ENCODE measurements at places on chromosomes 2 and 18.

- DNase-seq: peak; percentile 19
Observed at GRCh38 chr18:47593744-47594472, 336.6 kb downstream of the SMAD2 start.

GRCh38 chr2:15664273-15665066 lies 72.8 kb downstream of the DDX1 start:
- DNase-seq: no peak

DNA sequence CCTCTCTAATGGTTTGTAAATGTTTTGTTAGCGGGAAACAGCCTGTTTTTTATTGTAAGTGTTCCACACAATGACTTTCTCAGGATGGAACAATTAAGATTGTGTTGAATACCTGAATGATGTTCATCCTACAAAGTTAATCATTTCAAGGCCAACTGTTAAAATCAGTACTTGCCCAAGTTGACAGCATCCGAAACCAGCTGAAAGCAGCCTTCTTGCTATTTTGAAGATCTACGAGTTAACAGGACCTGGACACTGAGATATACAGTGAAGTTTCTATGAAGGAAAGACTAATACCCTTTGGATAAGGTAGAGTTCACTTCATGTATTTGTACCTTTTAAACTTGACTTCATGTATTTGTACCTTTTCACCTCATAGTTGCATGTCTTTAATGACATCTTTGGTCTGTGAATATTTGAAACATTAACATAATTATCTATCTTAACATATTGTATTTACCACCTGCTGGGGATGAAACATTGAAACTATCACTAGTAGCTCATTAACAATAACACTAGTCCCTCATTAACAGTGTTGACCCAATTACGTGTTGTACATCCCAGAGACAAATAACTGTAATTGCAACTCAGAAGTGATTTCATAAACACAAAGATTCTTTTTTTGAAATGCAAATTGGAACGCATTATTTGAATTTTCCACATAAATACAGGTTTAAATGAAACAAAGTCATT lies 556.0 kb upstream of the MEX3C start:
- DNase-seq: no peak

- no peak for DNase-seq
Observed at GRCh38 chr2:38192976-38193375, 117.0 kb upstream of the CYP1B1 start.

- no peak for DNase-seq
Observed at GRCh38 chr2:238077292-238077691, 16.5 kb downstream of the SCLY start.

GRCh38 chr2:65232636-65233035 lies 5.0 kb downstream of the ACTR2 start:
- peak; percentile 52 for DNase-seq

DNA sequence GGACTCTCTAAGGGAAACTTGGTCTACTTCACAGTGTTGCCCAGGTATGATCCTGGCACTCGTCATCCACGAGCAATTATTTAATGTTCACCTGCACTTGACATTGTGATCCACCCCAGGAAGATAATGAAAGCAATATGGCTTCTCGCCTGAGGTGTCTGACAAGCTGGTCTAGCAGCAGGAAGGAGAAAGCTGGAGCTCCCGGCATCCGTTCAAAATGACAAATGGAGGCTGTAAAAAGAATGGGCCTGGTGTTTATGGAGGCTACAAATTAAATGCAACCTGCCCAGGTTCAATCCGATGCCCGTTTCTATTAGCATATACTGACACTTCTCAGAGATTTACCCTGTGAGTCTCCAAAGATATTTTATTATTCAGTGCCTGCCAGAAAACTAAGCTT lies 317.6 kb downstream of the CTNNA2 start:
- no peak for DNase-seq

DNA sequence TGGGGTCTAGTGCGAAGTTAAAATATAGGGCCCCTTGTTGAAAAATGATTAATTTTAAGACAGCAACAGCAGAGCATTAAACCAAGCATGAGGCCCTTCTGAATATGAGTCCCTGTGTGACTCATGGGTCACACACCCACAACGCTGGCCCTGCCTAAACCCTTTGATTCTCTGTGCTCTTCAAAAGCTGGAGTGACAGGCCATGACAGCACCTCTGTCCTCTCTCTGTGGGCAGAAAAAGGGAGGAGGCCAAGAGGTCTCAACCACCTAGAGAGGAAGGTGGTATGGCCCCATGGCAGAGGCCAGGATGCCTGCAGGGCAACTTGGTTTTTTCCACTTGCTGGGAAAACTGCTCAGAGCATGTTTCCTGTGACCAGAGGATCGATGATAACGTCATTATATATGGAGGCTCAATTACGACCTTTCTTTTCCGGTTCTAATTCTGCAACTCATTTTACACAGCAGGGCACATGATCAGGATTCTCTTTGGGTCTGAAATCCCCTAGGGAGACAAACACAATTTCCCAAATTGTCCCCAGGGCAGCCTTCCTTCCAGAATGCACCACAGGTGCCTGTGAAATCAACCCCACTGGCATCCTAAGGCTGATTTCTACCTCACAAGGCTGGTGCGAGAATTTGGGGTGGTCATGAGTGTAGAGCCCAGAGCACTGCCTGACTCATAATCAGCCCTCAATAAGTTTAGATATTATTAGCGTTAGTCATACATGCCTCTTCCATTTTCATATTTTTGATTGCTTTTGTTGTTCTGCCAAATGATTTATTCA lies 102.0 kb upstream of the PPP1CB start:
- DNase-seq: no peak

DNA sequence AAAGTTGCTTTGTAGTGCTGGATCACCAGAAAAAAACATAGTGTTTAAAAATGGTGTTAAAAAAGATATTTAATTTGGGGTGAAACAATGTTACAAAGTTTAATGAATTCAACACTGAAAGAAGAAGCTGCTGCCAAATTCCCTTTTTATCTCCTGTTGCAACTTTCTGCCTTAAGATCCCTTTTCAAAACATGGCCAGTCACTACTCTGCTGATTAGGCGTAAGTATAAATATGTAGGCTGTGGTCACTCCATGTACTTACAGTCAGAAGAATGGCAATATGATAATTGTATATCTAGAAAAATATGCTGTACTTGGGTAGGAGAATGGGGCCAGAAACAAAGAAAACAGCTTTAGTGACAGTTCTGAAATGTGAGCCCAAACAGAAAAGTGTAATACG lies 123.5 kb upstream of the ZBTB14 start:
- DNase-seq: no peak

DNA sequence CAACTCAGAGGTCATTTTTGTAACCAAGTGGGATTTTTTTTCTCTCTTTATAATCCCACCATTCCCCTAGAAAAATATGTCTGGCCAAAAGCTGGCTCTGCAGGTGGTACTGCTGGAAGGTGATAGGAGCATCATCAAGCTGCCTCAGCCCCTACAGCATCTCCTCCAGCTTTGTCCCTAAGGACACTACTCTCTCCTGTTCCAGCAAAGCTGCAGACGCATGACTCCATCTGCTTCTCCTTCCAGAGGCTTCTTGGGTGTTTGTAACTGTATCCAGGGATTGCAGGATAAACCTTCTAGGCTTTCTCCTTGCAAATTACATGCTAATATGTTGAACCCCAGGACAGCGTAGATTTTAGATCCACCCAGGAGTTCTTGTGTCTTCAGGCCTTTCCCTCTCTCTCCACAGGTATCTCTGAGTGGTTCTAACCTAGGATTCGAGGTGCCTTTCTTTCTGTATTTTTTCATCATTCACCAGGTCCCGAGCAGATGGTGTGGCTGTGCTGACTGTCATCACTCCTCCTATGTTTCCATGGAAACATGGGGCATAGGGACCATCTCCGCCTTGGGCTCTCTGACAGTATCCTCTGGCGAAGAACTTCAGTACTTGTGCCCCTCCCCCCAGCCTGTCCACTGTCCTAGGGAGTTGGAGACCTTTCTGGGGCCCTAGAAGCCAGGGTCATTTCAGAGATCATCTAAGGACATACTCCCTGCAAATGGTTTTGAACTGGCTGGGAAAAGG lies 34.3 kb downstream of the AFF3 start:
- no peak for DNase-seq

DNA sequence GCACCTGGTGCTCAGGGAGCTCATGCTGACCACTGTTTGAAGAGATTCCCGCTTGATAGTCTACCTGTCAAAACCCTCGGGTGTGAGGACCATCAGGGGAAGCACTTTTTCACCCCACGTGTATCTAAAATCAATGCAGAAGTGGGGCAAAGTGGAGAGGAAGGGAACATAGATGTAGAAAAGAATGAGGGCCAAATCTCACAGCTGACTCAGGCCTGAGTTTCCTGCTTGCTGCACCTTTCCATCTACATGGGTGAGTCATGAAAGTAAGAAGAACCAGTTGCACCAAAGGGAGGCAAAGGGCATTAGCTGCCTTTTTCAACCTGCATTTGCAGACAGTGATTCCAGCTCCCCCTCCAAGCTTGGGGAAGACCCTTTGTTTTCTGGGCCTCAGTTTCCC lies 100.2 kb upstream of the MYCN start:
- DNase-seq: no peak

- DNase-seq: peak; percentile 47
Observed at GRCh38 chr18:24878289-24878688, 417.9 kb downstream of the HRH4 start.

GRCh38 chr2:138724327-138724726 lies 55.9 kb downstream of the NXPH2 start:
- DNase-seq: no peak

- peak; percentile 27 for DNase-seq
Observed at GRCh38 chr2:169082995-169083394, 13.6 kb downstream of the DHRS9 start.

DNA sequence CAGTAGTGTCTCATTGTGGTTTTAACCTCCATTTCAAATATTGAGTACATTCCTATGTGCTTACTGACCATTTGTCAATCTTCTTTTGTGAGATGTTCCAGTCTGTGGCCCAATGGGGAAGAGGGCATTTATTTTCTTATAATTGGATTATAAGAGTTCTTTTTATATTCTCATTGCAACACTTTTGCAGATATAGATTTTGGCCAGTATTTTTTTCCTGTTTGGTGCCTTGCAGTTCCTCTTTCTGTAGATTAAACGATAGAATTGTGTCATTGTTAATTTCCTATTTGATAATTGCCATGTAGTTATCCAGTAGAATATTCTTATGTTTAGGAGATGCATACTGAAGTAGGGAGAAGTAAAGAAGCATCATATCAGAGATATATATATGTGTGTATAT lies 56.4 kb upstream of the CYTIP start:
- DNase-seq: no peak

GRCh38 chr18:58761970-58762780 lies 90.9 kb downstream of the MALT1 start:
- DNase-seq: no peak

DNA sequence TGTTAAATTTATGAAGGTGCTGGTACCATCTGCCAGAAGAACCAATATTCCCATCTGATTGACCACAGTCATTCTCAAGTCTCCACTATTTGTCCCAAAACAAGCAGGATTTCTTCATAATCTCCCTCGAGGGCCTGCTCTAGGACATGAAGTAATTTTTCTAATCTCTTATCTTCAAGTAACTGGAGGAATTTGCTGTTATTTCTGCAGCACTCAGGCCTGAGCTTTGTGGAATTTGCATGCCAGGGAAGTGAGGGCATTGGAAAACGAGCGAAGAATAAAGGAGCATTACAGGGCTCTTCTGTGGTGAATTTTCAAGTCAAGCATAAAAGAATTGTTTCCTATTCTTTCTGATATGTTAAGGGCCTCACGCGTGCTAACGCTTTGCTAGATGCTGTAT lies 161.2 kb upstream of the EPAS1 start:
- DNase-seq: no peak

- no peak for DNase-seq
Observed at GRCh38 chr2:10864861-10865636, 46.7 kb upstream of the KCNF1 start.

GRCh38 chr2:220513573-220514288 lies 886.3 kb downstream of the SLC4A3 start:
- DNase-seq: no peak

DNA sequence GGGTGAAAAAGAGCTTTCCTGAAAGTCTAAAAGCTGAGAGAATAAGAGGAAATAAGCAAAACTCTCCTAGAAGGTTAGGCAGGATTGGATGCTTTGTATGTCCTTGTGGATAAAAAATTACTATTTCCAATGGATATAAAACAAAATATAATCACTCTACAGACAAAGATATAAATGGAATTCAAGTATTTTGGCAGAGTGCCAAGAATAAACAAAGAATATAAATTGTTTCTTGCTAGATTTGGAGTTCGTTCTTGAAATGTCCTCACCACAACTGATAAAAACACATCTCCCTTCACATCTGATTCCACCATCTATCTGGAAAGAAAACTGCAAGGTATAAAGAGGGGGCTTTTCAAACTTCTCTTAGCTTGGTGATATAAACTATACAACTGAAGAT lies 13.3 kb downstream of the SULT1C3 start:
- DNase-seq: no peak

DNA sequence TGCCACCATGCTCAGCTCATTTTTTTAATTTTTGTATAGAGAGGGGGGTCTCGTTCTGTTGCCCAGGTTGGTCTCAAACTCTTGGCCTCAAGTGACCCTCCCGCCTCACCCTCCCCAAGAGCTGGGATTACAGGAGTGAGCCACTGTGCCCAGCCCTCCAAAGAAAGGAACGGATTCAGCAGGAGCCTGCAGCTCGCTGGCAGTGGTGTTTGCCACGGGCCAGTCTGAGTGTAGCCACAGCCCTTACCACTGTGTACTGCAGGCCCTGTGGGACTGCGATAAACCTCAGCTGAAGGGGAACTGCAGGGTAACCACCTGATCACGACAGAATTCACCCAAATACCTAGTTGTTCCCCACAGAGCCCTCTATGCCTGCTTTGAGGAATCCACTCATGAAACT lies 6.8 kb downstream of the COPS9 start:
- no peak for DNase-seq

- DNase-seq: no peak
Observed at GRCh38 chr2:173059292-173059691, 16.4 kb upstream of the MAP3K20 start.

DNA sequence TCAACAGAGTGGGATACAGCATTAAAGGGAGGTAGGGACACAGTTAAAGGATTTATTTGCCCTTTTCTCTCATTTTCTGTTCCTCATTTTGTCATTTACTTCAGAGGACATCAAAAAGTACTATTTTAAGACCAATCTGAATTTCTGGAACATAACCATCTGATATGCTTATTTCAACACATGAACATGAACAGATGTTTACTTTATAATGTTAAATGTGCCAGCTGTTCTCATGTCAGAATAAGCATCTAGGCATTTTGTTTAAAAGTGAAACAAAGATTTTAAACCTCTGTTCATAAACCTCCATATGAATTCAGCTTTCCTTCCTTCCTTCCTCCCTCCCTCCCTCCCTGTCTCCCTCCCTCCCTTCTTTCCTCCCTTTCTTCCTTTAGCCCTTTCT lies 677.7 kb downstream of the CNTNAP5 start:
- no peak for DNase-seq

GRCh38 chr2:9665898-9666297 lies 35.1 kb upstream of the YWHAQ start:
- no peak for DNase-seq
